CD4-positive, alpha-beta T cell treated with Interleukin-15 for 4 hours (primary cell): ENCODE measurements at places on chromosomes 5 and 9.

- DNase-seq, result no peak
Measured at GRCh38 chr9:124354346-124355038, 60.8 kb downstream of the PSMB7 start.

GRCh38 chr5:161765611-161766010, 80.1 kb downstream of the GABRA6 start:
- no peak for DNase-seq

DNA sequence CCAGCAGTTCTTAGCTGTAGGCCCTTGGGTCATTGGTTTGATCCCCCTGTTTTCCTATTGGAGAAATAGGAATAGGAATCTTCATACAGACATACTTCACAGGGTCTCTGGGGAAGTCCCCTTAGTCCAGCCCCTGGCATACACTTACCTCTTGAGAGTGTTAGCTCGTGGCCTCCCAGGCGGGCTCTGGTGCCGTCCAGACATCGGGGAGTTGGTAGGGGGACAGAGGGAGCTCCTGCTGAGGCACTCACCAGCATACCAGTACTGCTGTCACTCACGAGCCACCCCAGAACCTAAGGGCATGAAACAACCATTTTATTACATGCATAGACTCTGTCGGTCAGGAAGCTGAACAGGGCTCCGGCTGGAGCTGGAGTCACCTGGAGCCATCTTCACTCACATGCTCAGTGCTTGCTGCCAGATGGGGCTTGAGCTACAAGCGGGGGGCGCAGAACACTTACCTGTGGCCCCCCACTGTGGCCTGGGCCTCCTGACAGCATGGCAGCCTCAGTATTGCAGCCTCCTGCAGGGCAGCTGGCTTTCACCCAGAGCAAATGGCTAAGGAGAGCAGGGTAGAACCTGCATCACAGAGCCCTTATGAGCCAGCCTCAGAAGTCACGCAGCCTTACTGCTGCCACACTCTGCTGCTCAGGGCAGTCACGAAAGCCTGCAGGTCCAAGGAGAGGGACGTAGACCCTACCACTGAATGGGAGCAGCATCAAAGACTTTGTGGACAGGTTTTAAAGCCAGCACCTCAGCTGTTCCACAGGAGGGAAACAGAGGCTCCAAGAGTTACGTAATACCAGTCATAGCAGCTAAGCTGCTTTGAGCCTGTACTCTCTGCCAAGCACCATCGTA, 58.3 kb upstream of the ANGPTL2 start:
- no peak for DNase-seq

- DNase-seq, result no peak
Measured at GRCh38 chr9:2299156-2299842, 284.2 kb downstream of the SMARCA2 start.

- no peak for DNase-seq
Measured at GRCh38 chr5:77494935-77495334, 2.8 kb upstream of the WDR41 start.

- DNase-seq, result no peak
Measured at GRCh38 chr5:168202996-168203395, 88.4 kb upstream of the WWC1 start.
